ENCODE measurements at places on chromosomes 11 and 22.

- no peak for DNase-seq
Observed at GRCh38 chr11:96288915-96289314, 54.1 kb downstream of the MAML2 start.

DNA sequence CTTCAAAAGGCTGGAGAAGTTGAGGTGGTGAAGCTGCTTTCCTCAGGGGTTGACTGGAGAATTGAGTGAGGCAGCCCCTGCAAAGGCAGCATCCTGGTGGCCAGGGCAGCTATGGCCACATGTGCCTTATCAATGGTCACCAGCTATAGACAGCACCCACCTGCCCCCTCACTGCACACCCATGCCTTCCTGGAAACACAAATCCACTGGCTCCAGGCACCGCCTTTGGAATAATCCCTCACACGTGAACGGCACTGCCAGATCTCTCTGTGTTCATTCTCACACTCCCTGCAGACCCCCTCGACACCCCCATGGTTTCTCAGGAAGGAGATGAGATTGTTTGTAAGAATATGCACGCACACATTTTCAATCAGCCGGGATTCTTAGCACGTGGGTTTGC is 1297.8 kb downstream of the TBC1D22A start:
- DNase-seq: no peak

DNA sequence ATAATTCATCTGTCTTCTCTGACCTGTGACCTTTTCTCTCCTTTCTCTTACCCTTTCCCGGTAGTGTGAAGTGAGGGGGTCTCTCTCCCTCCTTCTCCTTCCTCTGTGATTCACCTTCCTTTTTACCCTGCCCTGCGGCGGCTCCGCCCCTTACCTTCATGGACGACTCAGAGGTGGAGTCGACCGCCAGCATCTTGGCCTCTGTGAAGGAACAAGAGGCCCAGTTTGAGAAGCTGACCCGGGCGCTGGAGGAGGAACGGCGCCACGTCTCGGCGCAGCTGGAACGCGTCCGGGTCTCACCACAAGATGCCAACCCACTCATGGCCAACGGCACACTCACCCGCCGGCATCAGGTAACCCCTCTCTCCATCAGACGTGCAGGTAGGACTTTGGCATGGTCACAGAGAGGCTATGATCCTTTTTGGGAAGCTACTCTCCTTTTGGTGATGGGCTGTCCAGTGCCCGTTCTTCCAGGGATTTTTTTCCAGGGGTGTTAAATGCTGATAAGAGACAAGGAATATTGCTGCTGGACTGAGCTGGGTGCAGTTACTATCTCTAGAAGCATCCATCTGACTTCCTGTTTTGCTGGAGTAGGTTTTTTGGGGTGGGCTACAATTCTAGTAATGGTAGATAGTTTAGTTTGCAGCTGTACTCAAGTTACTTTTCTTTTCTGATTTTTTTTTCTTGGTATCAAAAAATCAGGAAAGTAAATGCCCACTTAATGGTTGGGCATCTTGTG is 29.9 kb downstream of the CTNND1 start:
- DNase-seq: no peak

DNA sequence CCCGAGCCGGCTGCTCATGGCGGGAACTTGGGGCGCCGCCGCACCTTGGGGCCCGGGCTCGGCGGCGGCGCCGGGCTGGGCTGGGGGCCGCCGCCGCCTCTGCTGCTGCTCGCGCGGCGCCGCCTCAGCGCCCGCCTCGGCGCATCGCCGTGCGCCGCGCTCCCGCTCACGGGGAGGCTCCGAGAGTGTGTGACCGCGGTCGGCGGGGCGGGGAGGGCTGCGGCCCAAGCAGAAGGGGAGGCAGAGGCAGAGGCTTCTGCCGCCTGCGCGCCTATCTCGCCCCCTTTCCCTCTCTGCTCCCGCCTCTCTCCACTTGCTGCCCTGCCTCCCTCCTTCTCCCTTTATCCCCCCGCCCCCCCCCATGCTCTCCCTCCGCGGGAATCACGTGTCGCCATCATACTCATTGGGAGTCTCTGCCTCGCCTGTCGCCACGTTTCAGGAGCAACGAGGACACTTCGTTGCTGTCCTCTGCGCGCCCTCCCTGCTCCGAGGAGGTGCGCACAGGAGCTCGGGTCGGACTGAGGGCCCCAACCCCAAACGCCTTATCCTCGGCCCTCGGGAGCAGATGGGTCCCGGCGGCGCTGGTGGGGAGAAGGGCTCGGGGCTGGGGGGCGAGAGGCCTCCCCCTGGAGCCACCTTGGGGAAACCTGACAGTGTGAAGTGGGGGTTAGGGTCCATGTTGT is at the start of gene GUCY1A2:
Gene GUCY1A2, minus strand, starts transcription at position 258 of the 683 bp plus-strand sequence. CDS start 421 bp downstream, outside the sequence.
- DNase-seq: no peak

GRCh38 chr11:92362989-92363388 is 138.4 kb downstream of the FAT3 start:
- DNase-seq: no peak

DNA sequence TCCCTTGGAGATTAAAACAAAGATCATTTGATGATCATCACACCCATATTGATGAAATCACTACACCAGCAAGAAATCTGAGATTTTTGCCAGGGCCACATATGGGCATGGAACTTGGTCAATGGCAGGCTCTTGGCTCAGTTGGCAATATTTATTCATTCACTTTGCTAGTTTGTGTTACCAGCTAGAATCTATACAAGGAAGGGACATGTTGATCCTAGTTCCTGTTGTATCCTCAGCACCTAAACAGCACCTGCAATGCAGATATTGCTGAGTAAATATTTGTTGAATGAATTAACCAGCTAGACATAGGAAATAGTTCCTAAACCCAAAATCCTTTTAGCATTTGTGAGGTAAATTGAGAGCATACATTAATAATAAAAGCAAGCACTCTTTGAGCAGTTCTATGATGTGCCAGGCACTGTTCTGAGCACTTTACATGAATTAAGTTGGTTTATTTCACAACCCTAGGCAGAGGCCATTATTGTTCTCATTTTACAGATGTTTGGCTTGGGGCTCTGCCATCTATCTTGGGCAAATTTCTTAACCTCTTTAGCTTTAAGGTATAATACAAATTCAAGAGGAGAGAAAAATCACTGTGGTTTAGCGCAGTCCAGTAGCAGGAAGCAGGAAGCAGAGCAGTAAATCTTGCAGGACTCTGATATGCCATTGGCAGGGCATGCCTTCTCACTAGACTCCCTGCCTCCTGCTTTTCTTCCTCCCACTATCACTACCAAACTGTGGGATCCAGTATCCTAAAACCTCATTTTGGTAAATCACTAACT is 1.6 kb downstream of the TRIM68 start:
- no peak for DNase-seq

DNA sequence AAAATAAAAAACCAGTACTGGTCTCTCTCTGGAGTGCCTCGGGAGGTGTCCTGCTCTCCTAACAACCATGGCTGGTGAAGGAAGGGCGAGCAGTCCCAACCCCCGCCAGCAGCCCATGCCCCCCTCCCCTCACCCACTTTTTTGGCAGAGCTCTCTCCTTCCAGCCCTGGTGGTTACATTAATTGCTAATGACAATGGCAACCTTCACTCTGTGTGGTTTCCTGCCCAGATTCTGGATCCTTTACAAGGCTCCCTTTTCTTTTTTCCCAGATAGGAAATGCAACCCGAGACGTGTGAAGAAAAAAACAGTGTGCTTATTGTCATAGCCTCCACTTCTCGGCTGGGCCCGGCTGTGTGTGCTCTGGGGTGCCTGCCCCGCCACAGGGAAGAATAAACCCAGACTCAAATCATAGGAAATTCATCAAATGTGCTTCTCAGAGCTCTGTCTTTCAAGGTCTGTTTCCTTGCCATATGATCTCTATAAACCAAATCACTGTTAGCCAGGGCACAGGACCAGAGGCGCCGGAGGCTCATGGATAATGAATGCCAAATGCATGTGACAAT is 513.0 kb downstream of the SOX6 start:
- no peak for DNase-seq

GRCh38 chr22:30286813-30287647 is 2.3 kb downstream of the CASTOR1 start:
- DNase-seq: peak; percentile 65

- no peak for DNase-seq
Observed at GRCh38 chr22:37418627-37419369, 8.5 kb downstream of the ELFN2 start.

DNA sequence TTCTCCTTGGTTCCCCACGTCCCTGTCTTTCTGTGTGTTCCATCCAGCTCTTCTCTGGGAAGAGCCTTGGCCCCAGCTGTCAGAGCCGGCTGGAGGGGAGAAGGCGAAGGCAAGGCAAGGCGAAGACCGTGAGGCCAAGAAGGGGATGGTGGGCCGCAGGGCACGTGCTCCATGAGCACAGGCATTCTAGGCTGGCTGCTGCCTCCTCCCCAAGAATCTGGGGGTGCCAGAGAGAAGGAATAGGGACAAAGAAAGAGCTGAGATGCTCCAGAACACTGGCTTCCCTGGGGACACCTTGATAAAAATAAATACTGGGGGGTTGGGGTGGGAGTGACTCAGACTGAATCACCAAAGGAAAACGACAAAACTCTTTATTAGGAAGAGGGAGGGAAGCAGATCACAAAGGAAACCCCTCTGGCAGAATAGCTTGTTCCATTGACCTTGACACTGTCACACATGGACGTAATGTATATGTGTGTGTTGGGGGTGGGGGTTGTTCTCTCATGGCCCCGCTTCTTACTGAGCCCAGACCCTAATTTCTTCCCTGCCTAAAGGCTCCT is 52.5 kb downstream of the NECTIN1 start:
- no peak for DNase-seq

GRCh38 chr11:72015511-72016061 is 16.9 kb downstream of the IL18BP start:
- DNase-seq: no peak

- no peak for DNase-seq
Observed at GRCh38 chr22:40679249-40679963, at the start of gene MCHR1. TSS of gene MCHR1 (plus strand) at chr22:40679484. CDS start at chr22:40679653, 169 bp downstream.

DNA sequence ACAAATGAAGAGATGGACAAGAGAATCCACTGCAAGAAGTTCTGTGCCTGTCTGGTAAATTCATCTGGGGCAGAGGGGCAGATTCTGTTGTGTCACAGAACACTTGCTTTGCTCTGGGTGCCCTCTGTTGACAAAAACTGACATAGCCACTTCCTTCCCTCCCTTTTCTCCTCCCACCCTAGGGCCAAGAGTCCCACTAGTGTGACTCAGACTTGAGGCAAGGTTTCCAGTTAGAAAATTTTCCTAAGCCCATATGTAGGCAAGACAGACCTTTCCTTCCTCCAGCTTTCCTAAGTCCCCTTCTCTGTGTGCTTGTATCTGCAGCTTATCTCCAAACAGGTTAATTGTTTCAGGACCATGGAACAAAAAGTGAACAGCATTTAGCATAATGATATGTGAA is 106.8 kb downstream of the RBFOX2 start:
- no peak for DNase-seq

DNA sequence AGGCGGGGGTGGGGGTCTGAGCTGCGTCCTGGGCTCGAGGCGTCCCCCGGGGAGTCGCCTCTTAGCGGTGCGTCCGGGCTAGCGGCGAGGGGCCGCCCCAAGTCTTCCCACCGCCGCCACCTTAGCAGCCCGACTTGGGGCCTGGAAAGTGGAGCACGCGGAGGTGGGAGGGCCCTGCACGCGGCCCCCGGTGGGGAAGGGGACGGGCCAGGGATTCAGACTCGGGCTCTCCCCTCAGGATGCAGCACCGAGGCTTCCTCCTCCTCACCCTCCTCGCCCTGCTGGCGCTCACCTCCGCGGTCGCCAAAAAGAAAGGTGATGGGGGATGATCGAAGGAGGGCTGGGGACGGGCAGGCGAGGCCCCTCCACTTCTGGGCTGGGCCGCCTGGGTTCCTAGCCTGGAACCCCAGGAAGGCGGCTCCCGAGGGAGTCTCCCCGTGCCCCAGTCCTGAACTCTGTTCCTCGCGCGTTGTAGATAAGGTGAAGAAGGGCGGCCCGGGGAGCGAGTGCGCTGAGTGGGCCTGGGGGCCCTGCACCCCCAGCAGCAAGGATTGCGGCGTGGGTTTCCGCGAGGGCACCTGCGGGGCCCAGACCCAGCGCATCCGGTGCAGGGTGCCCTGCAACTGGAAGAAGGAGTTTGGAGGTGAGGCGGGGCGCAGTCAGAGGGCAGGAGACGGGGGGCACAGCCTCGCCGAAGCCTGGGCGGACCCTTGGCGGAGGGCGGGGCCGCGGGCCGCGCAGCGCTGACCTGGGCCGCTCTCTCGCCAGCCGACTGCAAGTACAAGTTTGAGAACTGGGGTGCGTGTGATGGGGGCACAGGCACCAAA is 563 bp downstream of the MDK start:
- no peak for DNase-seq

DNA sequence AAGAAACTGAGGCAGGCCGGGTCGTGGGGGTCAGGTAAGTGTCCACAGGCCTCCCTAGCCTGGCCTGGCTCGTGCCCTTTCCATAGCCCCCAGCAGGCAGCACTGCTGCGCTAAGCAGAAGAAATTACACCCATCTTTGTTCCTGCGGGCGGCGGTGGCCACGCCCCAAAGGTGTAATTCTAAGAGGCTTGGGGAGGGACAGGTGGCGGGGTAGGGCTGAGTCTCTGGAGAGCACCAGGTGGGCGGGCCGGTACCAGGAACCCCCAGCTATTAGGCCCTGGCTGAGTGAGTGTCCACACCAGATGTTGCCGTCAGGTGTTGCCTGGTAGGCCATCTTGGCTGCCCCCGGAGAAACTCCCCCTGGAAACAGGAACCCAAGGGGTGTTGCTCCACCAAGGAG is 12.3 kb upstream of the ARAP1 start:
- no peak for DNase-seq

GRCh38 chr11:82718307-82718706 is 15.4 kb downstream of the FAM181B start:
- no peak for DNase-seq

GRCh38 chr11:3221408-3222002 is 2.9 kb upstream of the MRGPRG start:
- no peak for DNase-seq
